ENCODE measurements at places on chromosomes 12 and 14. TPM values are rescaled to one million over a fixed set of nuclear protein-coding genes. Genes with fewer than 3 reads are reported as not detected.

Gene SALL2
- 7.5 TPM for polyA plus RNA-seq

Gene KICS2
- 4.1 TPM for polyA plus RNA-seq

Gene TCL1A
- polyA plus RNA-seq = not detected

- H3K27me3 ChIP-seq = no peaks in the 10 kb centered on the region
- DNase-seq = no peak
- no peaks in the 10 kb centered on the region for H3K36me3 ChIP-seq
- H3K4me3 ChIP-seq = no peak overlapping the region
- no peak overlapping the region for H3K27ac ChIP-seq
These were observed 7.1 kb downstream of the RNASE7 start for GRCh38 chr14:21049271-21049673.

DNA sequence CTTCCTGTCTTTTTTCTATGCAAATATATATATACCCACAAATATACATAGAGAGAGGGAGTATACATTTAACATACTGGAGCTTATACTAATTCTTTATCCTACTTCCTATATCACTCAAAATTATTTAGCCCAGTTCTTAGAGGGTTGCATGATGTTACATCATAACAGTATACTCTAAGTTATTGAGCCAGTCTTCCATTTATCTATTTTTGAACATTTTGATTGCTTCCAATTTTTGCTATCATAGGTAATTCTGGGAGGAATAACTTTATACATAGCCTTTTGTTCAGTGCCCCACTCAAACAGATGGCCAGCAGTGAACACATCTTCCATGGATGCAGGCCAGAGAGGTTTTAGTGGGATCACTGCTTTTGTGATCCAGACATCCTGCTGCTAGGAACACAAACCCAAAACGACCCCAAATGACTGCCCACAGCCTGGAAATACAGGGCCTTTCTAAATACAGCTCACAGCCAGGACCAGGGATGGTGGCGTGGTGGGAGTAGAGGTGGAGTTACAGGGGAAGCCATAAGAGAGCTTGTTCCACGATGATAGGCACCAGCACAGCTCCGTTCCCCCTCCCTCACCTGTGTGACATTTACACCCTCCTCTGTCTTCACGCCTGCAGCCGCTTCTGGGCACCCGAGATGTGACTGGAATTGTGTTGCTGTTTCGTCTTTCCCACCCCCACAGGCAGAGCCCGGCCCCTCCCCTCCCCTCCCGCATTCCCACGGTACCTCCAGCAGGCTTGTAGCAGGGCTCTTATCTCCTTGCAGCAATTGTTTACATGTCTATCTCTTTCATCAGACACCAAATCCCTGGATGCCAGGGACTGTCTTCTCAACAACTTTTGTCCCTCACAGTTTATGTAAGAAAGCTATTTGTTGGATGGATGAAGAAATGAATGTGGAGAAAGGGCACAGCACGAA, 30.7 kb upstream of the HDAC7 start:
- no peak overlapping the region for H3K4me3 ChIP-seq
- H3K36me3 ChIP-seq = no peaks in the 10 kb centered on the region
- no peak for DNase-seq
- H3K27me3 ChIP-seq = no peaks in the 10 kb centered on the region
- no peaks in the 10 kb centered on the region for H3K4me1 ChIP-seq
- H3K27ac ChIP-seq = no peak overlapping the region

Measured in SK-N-SH (cell line).